ENCODE measurements at places on chromosomes 6 and 20.

DNA sequence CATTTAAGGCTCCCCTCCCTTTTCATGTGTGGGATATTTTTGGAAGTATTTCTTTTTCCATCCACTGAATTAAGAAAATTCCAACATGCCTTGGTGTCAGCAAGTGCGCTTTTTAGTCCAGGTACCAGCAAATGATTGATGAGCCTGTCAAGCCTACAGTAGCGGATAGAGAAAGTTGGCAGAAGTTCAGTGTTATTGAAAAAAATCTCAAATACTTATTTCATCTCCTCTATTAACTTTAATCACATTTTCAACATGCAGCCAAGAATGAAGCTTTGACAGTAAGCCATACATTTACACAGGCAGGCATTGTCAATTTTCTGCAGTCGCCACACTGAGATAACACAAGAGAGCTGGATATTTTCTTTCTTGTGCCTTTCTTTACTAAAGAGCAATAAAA lies 50.4 kb downstream of the BLOC1S5 start:
- no peak for DNase-seq

DNA sequence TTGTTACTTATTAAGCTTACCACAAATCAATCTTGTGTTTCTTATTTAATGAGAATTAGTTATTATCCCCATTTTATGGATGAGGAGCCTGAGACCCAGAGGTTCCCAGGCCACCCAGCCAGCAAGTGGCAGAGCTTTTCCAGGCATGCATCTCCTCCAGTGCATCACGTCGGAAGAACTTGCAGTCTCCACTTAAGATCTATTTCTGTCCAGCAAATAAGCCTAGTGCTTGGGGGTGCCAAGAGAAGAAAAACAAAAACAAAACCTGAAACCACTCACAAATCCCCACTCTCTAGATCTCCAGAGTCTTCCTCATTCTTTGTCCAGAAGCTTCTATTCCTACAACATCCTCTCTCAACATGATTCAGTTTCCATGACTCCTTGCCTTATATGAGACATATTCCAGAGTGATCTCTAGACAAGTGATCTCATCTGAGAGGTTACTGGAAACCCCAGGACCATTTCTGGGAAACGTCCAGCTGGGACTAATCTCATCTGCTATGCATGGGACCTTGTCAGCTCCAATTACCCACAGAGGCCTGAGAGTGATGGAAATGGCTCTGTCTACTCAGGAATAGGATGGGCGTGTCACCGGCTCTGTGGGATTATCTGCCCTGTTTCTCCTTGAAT lies 4.1 kb downstream of the GUCA1B start:
- DNase-seq = no peak

DNA sequence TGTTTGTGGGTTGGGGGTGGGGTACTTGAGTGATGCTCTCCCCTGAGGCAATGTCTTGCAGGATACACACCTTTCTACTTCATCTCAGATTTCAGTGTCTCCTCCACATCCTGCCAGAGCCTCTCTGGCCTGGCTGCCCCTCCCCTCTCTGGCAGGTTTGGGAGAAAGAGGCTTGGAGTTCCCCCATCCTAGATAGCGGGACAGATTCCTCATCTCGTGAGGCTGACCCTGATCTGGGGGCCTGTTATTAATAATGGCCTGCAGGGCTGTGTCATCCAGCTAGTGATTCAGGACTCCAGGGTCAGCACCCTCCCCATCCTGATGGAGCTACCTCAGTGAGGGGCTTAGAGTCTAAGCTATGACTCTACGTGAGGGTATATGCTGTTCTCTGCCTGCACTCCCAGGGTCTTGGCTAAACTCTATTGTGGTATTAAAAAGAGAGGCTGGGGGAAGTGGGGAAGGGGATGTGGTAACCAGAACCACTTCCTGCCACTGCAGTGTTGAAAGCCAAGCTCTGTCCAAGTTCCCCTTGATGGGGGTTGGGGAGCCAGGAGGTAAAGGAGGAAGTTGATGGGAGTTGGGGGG lies 3.7 kb upstream of the MMP9 start:
- DNase-seq = no peak

DNA sequence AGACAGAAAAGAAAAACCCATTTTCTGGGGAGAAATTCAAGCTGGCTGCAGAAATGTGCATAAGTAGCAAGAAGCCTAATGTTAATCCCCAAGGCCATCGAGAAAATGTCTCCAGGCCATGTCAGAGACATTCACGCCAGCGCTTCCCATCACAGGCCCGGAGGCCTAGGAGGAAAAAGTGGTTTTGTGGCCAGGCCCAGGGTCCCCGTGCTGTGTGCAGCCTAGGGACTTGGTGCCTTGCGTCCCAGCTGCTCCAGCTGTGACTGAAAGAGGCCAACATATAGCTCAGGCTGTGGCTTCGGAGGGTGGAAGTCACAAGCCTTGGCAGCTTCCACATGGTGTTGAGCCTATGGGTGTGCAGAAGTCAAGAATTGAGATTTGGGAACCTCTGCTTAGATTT lies 10.9 kb downstream of the IFNGR1 start:
- no peak for DNase-seq

DNA sequence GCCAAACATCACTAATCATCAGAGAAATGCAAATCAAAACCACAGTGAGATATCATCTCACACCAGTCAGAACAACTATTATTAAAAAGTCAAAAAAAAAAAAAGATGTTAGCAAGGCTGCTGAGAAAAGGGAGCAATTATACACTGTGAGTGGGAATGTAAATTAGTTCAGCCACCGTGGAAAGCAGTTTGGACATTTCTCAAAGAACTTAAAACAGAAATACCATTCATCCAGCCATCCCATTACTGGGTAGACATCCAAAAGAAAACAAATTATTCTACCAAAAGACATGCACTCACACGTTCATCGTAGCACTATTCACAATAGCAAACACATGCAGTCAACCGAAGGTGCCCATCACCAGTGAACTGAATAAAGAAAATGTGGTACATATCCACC lies 213.9 kb downstream of the TTLL2 start:
- no peak for DNase-seq

GRCh38 chr20:10090588-10091166 lies 55.9 kb downstream of the ANKEF1 start:
- no peak for DNase-seq

GRCh38 chr6:136579800-136580199 lies 29.6 kb upstream of the MAP7 start:
- no peak for DNase-seq

DNA sequence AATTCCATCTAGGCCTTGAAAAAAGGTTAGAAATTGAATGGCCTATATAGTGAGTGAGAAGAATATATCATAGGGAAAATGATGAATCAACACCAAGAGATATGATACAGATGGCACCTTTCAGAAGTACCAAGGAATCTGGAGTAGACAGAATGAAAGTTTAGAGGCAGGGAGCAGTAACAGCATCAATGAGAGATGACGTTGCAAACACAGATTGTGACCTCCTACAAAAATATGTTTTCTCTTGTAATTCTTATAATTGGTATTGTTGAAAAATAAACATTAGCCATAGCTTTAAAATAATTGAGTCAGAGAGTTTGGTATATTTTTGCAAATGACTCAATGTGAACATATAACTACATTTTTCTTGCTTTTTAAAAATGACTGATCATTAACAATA lies 1223.1 kb upstream of the GJE1 start:
- DNase-seq = no peak

GRCh38 chr6:44255871-44256774 lies 1.2 kb downstream of the SLC35B2 start:
- no peak for DNase-seq

DNA sequence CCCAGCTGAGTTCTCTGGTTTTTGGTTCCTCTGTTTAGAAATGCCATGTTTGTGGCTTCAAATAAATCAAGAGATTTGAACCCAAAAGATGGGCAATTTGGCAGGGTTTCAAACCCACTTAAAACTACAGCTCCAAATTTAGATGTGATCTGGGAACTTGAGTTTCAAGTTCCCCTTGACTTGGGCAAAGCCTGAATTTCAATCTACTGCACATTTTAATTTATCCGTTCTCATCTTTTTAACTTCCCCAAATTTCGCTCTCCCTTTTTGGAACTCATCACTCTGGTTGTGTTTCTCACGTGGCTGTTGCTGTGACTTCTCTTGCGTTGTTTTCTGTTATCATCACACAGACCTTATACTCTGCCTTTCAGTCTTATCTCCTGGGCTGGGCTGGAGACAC lies 230.9 kb downstream of the CDC5L start:
- no peak for DNase-seq

GRCh38 chr6:6547110-6547879 lies 41.2 kb upstream of the LY86 start:
- DNase-seq = no peak

DNA sequence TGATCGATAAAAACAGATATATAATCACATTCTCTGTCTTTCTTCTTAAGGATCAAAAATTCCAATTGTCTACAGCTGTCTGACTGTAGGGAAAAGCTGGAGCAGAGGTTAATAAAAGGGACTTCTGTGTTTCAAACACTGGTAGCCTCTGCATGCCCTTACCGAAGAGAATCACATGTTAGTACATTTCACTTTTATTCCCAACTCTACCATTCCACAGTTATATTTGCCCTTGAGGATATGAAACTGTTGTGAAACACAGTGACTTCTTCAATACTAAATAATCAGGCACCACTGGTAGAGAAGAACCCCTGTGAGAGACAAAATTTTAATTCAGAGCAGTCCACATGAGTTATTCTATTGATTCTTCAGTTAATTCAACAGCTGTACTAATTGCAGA lies 1187.3 kb upstream of the CITED2 start:
- no peak for DNase-seq

GRCh38 chr6:110550353-110550752 lies 73.9 kb upstream of the SLC22A16 start:
- DNase-seq = no peak

DNA sequence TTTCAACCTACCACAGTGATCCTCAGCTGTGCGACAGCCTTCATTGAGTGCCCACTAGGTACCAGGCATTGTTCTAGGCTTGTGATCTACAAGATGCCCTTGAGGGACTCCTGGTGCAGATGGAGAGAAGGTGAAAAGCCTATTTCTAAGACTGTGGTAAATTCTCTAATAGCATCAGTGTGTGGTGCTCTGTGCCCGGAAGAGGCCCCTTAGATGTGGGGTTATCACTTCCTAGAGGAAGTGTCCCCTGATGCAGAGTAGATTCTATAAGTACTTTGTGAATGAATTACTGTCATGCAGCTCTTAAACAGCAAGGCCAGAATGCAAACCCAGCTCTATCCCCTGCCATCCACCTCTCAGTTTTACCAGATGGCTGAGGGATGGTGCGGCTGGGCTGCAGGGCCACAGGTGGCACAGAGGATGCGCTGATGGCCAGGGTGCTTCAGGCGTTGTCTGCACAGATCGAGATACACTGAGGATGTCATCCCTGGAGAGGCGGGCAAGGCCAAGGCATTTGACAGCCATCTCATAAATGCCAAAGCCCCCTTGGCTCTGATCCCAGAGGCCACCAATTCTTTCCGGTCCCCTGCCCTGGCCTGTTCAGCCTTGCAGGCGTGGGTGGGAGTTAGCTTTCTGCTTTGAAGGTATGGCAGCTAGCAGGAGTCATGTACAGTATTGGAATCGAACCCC lies 96.7 kb downstream of the TOX2 start:
- DNase-seq = no peak

- DNase-seq = no peak
These were observed 14.4 kb upstream of the GJE1 start for GRCh38 chr6:142118328-142118727.

DNA sequence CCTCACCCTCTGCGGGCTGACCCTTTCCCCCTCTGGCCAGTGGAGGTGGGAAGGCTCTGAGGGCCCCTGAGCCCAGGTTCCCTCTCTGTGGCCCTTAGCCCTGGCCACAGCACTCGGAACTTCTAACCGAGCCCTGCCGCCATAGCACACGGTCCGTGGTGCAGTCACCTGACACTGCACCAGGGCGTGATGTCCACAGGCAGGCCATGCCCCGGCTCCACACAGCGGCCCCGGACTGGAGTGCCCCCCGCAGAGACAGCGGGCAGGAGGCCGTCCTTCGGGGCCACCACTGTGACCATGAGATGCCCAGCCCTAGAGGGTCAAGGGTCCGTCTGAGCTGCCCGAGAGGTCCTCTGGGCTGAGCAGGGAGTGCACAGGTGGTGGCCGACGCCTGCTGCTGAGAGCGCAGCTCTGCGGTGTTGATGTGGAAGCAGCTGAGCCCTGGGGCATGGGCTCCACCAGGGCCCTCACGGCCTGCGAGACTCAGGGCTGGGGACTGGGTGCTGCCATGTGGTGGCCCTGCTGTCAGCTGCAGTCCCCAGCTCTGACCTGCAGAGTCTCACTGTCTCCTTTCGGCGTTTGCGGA lies 11.2 kb upstream of the BHLHE23 start:
- DNase-seq = no peak

DNA sequence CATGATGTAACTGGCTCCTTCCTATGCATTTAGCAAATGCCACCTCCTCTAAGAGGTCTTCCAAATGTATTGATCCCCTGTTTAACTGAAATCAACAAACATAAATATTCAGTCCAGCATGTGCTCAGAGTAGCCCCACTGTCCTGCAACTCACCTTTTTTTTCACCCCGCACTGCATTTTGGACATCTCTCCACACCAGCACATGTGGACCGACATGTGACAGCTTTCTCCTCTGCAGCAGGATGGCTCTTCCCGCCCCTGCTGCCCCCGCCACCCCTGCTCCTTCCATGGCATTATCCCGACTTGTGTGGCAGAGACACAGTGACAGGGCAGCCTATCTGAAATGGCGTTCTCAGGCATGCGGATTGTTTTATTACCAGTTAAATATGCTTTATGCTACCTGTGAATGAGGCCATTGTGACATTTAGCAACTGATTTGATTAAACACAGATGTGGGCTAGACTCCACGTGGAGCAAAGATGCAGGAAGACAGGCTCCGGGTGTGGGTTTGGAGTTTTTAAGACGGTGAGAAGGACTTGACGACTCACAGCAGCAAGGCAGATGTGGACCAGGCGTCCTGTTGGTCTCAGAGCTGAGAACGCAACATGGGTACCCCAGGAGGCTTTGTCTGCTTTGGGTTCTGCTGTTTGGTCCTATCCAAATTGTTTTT lies 161.2 kb downstream of the EYA2 start:
- no peak for DNase-seq

DNA sequence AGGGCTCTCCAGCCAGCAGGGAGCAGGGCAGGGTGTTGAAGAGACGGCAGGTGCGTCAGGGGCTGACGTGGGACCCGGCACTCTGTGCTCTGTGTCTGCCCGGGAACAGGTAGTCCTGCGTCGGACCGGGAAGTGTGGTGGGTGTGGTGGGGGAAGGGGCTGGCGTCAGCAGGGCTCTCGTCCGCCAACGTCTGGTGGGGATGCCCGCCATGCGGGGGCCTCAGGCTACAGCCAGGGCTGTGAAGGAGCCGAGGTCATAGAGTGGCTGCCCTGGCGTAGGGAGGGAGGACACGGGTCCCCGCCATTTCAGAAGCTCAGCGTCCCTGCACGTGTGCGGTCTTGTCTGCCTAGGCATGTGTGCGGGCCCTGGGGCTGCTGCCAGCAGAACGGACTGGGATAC lies 25.3 kb downstream of the DNAJC5 start:
- no peak for DNase-seq

- DNase-seq = no peak
These were observed 132.1 kb upstream of the FAM184A start for GRCh38 chr6:119210596-119210995.

DNA sequence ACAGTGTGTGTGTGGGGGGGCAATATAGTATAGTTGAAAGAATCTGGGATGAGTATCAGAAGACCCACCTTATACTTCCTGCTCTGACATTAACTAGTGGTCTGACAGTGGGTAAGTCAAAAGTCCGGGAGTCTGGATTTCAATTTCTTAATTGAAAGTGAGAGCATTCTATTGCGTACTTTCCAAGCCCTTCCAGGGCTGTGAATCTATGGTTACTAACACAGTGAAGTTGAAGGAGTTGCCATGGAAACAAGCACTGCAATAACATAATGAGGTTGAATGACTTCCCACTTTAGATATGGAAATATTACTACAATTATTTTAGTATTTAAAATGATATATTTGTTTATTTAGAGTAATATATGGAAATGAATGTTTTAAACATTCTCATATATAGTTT lies 80.2 kb downstream of the MLIP start:
- DNase-seq = no peak
